ENCODE measurements at places on chromosomes 16 and 17.
A peak's percentile ranks its signal among the peaks of the same experiment; 100 is the strongest.

GRCh38 chr17:79651266-79651665, 40.4 kb upstream of the RBFOX3 start:
- H3K4me3 ChIP-seq = no peak overlapping the region
- H3K36me3 ChIP-seq = no peaks in the 10 kb centered on the region
- DNase-seq = no peak
- peaks cover 47% of the 10 kb centered on the region for H3K27me3 ChIP-seq

DNA sequence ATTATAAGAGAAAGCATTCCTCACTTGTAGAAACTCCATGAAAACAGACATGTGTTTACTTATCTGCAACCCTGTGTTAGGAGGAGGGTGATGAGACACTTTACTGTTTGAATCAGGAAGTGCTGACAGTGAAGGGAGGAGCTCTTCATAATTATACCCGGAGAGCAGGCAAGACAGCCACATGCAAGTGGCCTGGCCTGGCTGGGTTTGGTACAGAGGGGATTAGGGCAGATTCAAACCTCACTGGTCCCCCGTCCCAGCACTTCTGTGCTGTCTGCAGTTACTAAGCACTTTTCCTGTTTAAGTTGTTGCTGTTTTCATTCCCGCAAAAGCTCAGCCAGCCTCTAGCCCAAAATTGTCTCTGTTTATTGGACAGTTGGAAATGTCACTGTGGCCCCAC, 78.5 kb downstream of the WWOX start:
- no peak overlapping the region for H3K27ac ChIP-seq
- peaks cover 8% of the 10 kb centered on the region for H3K36me3 ChIP-seq
- no peaks in the 10 kb centered on the region for H3K27me3 ChIP-seq
- no peak overlapping the region for H3K4me3 ChIP-seq

DNA sequence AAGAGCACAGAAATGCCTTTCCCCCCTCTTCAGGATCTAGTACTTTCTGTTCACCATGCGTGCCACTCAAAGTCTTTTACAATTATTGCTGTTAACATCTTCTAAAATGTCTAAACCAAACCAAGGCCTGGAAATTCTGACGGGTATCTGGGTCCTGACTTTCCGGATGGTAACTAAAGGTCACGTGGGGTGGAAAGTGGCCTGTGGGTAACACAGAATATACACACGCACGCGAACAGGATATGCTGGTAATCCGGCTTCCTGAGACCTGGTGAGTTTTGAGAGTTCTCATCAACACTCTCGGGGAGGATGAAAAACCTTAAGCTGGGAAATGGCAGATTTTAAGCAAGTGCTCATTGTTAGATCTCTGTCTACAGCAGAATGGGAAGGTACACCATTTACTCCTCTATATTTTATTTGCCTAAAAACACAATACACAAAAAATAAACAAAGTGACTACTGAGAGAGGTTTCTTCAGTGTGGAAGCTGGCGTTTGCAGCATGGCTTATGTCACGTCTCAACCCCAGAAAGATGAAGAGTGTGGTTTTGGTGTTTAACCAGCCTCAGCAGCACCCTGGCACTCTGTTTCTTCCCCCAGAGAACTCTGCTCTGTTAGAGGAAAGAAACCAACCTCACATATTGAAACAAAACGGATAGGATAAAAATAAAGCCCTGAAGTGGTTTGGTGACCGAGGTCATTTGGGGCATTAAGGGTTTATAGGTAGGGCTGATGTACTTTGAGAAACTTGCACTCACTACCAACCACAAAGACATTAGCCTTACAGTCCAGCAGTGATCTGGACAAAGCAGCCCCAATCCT, 37.3 kb downstream of the SMG6 start:
- peak; percentile 64 for DNase-seq
- peak overlapping the region; percentile 94 for H3K27ac ChIP-seq
- peaks cover 48% of the 10 kb centered on the region for H3K4me1 ChIP-seq
- H3K4me3 ChIP-seq = peak overlapping the region; percentile 77
- H3K36me3 ChIP-seq = peaks cover 4% of the 10 kb centered on the region
- H3K27me3 ChIP-seq = no peaks in the 10 kb centered on the region

- H3K4me1 ChIP-seq = peaks cover 8% of the 10 kb centered on the region
- H3K27me3 ChIP-seq = peaks cover 11% of the 10 kb centered on the region
- H3K27ac ChIP-seq = no peak overlapping the region
- DNase-seq = no peak
- peaks cover 2% of the 10 kb centered on the region for H3K36me3 ChIP-seq
- H3K4me3 ChIP-seq = no peak overlapping the region
Observed at GRCh38 chr17:73546114-73546513, 98.1 kb downstream of the SDK2 start.

DNA sequence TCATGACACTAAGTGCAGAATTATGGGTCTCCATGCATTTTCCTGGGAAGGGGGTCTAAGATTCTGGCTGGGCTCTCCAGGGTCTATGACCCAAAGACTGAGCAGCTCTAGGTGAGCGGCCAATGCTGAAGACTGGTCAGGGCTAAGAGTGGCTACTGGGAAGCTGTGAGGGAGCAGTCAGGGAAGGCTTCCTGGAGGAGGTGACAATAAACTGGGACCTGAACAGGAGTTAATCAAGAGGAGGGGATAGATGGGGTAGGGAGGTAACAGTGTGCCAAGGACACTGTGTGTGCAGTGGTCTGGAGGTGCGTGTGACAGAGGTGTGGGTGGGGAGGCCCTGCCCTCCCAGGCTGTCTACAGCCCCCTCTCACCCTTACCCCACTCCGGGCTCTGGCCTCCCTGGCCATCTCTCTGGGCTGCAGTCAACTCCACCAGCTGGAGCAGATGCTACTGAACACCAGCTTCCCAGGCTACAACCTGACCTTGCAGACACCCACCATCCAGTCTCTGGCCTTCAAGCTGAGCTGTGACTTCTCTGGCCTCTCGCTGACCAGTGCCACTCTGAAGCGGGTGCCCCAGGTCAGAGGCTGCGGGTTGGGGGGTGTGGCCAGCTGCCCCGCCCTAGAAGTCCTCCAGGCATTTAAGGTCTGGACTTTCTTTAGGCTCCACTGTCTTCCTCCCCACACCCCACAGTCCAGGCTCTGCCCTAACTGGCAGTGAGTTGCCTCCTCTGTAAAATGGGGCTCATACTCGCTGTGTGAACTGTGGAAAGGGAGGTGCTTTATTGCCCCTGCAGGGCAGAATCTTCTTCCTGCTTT, 20.4 kb downstream of the ADGRG5 start:
- no peaks in the 10 kb centered on the region for H3K36me3 ChIP-seq
- H3K4me3 ChIP-seq = no peak overlapping the region
- H3K27me3 ChIP-seq = no peaks in the 10 kb centered on the region
- H3K4me1 ChIP-seq = peaks cover 3% of the 10 kb centered on the region
- DNase-seq = no peak
- no peak overlapping the region for H3K27ac ChIP-seq

GRCh38 chr16:80202831-80203413, 337.9 kb upstream of the DYNLRB2 start:
- H3K4me3 ChIP-seq = no peak overlapping the region
- no peaks in the 10 kb centered on the region for H3K36me3 ChIP-seq
- DNase-seq = no peak
- no peaks in the 10 kb centered on the region for H3K4me1 ChIP-seq

DNA sequence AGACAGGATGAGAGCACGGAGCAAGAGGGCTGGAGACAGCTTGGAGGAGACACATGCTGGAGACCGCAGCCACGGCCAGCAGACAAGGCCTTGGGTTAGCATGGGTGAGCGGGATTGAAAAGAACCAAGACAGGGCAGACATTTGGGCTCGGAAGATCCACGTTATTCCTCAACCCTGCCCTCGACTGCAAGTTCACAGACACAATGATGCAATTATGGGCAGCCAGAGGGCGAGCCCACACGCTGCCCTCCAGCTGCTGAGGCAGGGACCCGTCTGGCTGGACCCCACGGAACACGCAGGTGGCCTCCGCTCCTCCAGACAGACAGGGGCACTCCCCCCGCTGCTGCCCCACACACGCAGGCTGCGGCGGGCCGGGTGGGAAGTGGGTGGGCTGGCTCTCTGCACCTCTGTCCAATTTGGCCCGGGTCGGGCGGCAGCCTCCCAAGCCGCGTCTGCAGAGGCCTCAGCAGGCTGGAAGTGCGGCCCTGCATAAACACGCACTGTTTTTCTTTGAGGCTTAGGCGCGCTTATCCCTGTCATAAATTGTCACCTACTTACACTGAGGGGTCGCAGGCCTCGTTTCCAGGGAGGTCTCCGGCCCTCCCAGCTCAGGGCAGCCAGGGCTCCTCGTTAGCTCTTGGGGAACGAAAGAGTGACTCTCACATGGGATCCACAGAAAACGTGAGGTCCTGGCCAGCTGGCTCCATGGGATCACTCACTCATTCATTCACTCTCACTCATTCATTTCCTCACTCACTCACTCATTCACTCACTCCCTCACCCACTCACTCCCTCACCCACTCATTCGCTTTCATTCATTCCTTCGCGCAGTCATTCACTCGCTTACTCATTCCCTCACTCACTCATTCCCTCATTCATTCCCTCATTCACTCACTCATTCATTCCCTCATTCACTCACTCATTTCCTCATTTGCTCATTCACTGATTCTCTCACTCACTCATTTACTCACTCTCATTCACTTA, 303.9 kb downstream of the C16orf95 start:
- no peak overlapping the region for H3K27ac ChIP-seq
- H3K36me3 ChIP-seq = no peaks in the 10 kb centered on the region
- no peak overlapping the region for H3K4me3 ChIP-seq
- no peaks in the 10 kb centered on the region for H3K4me1 ChIP-seq
- no peak for DNase-seq

- DNase-seq = no peak
- peaks cover 2% of the 10 kb centered on the region for H3K4me1 ChIP-seq
- H3K27ac ChIP-seq = no peak overlapping the region
- no peaks in the 10 kb centered on the region for H3K36me3 ChIP-seq
Observed at GRCh38 chr17:62665599-62665998, 38.1 kb downstream of the MRC2 start.

DNA sequence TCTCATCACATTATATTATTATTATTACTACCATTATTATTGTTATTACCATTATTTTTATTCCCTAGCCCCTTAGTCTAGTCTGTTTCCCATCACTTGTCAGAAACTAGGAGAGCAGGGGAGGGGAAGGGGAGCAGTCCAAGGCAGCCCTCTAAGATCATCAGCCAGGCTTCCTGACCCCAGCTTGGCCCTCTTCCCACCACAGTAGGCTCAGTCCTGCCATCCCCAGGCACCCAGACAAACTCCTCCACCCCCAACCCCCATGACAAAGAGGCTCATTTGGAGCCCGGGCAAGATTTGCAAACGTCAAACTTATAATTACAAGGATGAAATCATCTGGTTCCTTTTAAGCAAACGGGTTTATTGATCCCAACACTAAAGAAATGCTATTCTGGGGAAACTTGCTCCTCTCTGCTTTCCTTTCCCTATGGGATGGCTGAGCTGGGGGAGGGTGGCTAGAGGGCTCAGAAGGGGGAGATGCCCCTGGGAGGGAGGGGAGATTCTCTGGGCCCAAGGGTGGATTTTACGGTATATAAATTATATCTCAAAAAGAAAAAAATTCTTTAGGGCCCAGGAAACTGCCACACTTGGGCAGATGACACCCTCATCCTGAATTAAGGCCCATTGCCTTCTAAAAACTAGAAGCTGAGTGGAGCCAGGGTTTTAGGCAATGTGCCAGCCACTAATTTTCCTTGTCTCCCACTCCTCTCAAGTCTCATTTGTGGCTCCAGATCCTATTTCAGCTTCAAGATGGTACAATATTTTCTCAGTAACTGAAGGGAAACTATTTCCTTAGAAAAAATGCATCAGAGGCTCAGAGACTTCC, 4.4 kb upstream of the CBFB start:
- H3K4me3 ChIP-seq = no peak overlapping the region
- DNase-seq = no peak
- H3K36me3 ChIP-seq = no peaks in the 10 kb centered on the region
- no peak overlapping the region for H3K27ac ChIP-seq
- H3K27me3 ChIP-seq = no peaks in the 10 kb centered on the region

DNA sequence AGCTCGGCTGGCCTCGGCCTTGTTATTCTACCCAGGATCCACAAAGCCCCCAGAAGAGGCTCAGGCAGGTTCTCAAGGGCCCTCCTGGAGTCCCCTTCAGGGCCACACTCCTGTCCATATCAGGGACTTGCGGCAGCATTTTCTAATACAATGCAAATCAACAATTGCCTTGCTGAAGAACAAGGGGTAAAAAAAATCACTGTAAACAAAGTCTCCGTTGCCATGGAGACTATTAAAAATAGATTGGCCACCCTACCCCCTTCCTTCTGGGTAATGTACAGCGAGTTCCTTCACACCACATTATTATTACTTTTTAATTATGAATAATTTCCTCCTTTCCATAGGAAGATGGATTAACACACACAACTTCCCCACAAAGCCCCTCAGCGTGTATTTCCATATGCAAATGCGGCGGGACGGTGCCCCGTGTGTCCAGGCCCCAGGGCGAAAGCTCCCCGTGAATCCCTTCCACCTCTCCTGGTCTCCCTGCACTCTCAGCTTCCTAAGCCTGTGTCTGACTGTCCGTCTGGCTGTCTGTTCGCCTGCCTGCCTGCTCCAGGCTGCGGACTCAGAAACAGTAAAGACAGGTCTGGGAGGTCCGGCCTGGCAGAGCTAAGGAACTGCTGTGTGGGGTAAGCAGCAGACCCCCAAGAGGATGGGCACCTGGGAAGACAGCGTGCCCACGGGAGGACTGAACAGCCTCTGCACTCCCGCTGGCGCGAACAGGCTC, 196.6 kb downstream of the RBFOX3 start:
- H3K4me1 ChIP-seq = no peaks in the 10 kb centered on the region
- no peak overlapping the region for H3K27ac ChIP-seq
- H3K4me3 ChIP-seq = no peak overlapping the region
- H3K36me3 ChIP-seq = no peaks in the 10 kb centered on the region

DNA sequence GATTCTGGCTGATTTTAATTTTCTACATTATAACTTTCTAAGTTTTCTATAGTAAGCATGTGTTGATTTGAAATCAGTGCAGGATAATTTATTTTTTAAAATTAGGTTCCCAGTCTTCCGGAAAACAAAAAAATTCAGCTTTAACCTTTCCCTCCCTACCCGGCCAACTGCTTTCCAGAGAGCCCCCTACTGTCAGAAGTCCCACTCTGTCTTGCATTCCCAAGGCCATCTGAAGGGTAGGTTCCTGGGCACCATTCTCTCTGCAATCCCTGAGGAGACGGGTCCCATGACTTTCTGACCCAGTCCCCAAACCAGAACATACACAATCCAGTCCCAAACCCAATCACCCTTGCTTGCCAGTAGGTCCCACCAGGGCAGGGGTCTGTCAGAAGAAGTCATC, 200.3 kb downstream of the CYLD start:
- no peak for DNase-seq
- peaks cover 31% of the 10 kb centered on the region for H3K27me3 ChIP-seq
- H3K27ac ChIP-seq = no peak overlapping the region
- H3K4me1 ChIP-seq = no peaks in the 10 kb centered on the region
- H3K36me3 ChIP-seq = no peaks in the 10 kb centered on the region

GRCh38 chr16:4663465-4663776, 29.9 kb upstream of the NUDT16L1 start:
- no peaks in the 10 kb centered on the region for H3K27me3 ChIP-seq
- H3K4me3 ChIP-seq = no peak overlapping the region
- no peak for DNase-seq
- H3K36me3 ChIP-seq = no peaks in the 10 kb centered on the region

GRCh38 chr17:63843910-63844677, 1.6 kb upstream of the SMARCD2 start:
- H3K36me3 ChIP-seq = no peaks in the 10 kb centered on the region
- DNase-seq = no peak
- H3K27me3 ChIP-seq = no peaks in the 10 kb centered on the region
- peak overlapping the region; percentile 95 for H3K27ac ChIP-seq

- no peak for DNase-seq
- H3K36me3 ChIP-seq = peaks cover 14% of the 10 kb centered on the region
- H3K27ac ChIP-seq = peak overlapping the region; percentile 43
- peaks cover 2% of the 10 kb centered on the region for H3K4me1 ChIP-seq
- no peak overlapping the region for H3K4me3 ChIP-seq
Observed at GRCh38 chr17:39562395-39562794, 45.3 kb downstream of the NEUROD2 start.
